Neural crest cell (in vitro differentiated cells): ENCODE measurements at places on chromosomes 3 and 15.

DNA sequence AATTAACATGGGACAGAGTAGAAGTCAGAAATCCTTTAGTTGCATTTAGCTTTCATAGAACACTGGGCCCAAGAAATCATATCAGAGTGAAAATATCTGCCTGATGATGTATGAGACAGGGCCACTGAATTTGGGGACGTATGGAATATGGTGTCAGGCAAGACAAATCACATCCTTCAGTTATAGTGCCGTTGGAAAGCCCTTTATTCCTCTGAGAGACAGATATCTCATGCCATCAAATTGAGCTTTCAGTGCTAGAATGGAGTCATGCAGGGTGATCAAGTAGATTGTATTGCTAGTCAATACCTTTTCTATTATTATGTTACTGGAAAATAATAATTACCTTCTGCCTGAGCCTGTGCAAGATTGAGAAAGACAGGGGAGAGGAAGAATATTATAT is 398.2 kb upstream of the RARB start:
- no peak overlapping the region for H3K27ac ChIP-seq
- no peaks in the 10 kb centered on the region for H3K4me1 ChIP-seq
- no peaks in the 10 kb centered on the region for H3K36me3 ChIP-seq
- no peak for DNase-seq
- no peaks in the 10 kb centered on the region for H3K27me3 ChIP-seq
- H3K4me3 ChIP-seq = no peak overlapping the region

DNA sequence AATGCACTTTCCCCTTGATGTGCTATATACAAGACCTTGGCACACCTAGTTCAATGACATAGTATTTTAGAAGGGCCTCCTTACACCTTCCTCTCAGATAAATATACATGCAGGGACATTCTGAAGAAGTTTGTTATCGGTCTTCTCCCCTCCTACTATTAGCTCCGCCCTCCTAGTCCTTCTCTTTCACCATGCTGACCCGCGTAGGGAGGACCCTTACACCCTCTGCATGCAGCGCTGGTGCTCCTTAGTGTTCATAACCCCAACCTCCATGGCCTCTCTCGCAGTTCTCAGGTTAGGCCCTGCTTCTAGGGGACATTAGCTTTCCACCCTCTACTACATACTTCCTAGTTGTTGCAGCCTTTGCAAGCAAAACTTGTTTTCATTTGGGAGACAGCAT is 146.4 kb downstream of the PGPEP1L start:
- peak overlapping the region; percentile 39 for H3K27ac ChIP-seq
- H3K36me3 ChIP-seq = no peaks in the 10 kb centered on the region
- peak overlapping the region; percentile 5 for H3K4me3 ChIP-seq
- H3K27me3 ChIP-seq = no peaks in the 10 kb centered on the region
- DNase-seq = no peak

DNA sequence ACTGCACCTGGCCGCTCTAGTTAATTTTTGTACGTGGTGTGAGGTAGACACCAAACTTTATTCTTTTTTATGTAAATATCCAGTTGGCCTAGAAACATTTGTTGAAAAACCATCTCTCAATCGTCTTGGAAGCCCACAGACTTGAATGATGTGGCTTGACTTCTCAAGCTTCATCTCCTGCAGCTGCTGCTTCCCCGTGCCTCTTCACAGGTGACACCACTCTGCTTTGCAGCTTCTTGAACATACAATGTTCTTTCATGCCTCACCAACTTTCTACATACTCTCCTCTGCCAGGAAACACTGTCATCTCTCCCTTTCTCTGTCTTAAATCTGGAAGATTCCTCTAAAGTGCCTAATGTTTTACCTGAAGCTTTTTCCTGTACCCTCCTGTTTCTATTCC is 35.6 kb downstream of the MAP6D1 start:
- H3K4me1 ChIP-seq = no peaks in the 10 kb centered on the region
- H3K27me3 ChIP-seq = no peaks in the 10 kb centered on the region
- no peak overlapping the region for H3K4me3 ChIP-seq
- no peak for DNase-seq
- peaks cover 47% of the 10 kb centered on the region for H3K36me3 ChIP-seq

- no peaks in the 10 kb centered on the region for H3K4me1 ChIP-seq
- H3K27ac ChIP-seq = no peak overlapping the region
- no peaks in the 10 kb centered on the region for H3K27me3 ChIP-seq
Measured at GRCh38 chr3:35800960-35801459, 161.7 kb downstream of the ARPP21 start.

GRCh38 chr15:63418811-63419210 is 37.2 kb upstream of the CA12 start:
- H3K36me3 ChIP-seq = no peaks in the 10 kb centered on the region
- no peak overlapping the region for H3K4me3 ChIP-seq
- no peaks in the 10 kb centered on the region for H3K27me3 ChIP-seq

GRCh38 chr15:62722237-62722636 is 320.3 kb upstream of the TPM1 start:
- H3K4me1 ChIP-seq = no peaks in the 10 kb centered on the region
- H3K36me3 ChIP-seq = peaks cover 2% of the 10 kb centered on the region
- no peaks in the 10 kb centered on the region for H3K27me3 ChIP-seq
- H3K27ac ChIP-seq = no peak overlapping the region

- DNase-seq = no peak
- H3K36me3 ChIP-seq = peaks cover 6% of the 10 kb centered on the region
- H3K4me3 ChIP-seq = no peak overlapping the region
- peaks cover 3% of the 10 kb centered on the region for H3K27me3 ChIP-seq
- peaks cover 11% of the 10 kb centered on the region for H3K4me1 ChIP-seq
- H3K27ac ChIP-seq = no peak overlapping the region
Measured at GRCh38 chr3:132382267-132382666, 35.0 kb upstream of the DNAJC13 start.

DNA sequence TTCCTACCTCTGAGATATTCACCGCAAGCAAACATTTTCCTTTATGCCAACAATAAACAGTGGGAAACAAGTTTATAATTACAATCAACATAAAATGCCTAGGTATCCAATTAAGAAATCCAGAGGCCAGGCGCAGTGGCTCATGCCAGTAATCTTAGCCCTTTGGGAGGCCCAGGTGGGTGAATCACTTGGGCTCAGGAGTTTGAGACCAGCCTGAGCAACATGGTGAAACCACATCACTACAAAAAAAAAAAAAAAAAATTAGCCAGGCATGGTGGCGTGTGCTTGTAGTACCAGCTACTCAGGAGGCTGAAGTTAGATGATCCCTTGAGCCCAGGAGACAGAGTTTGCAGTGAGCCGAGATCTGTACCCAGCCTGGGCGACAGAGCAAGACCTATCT is 17.3 kb downstream of the TBC1D2B start:
- DNase-seq = no peak
- no peak overlapping the region for H3K27ac ChIP-seq
- H3K27me3 ChIP-seq = no peaks in the 10 kb centered on the region
- no peak overlapping the region for H3K4me3 ChIP-seq

- no peaks in the 10 kb centered on the region for H3K4me1 ChIP-seq
- H3K27me3 ChIP-seq = no peaks in the 10 kb centered on the region
- no peak overlapping the region for H3K27ac ChIP-seq
- no peaks in the 10 kb centered on the region for H3K36me3 ChIP-seq
- no peak for DNase-seq
Measured at GRCh38 chr15:56667517-56667916, 65.8 kb downstream of the ZNF280D start.

- H3K4me3 ChIP-seq = no peak overlapping the region
- peaks cover 9% of the 10 kb centered on the region for H3K4me1 ChIP-seq
- H3K27me3 ChIP-seq = no peaks in the 10 kb centered on the region
- H3K27ac ChIP-seq = no peak overlapping the region
- H3K36me3 ChIP-seq = no peaks in the 10 kb centered on the region
Measured at GRCh38 chr3:161471211-161471610, 25.4 kb upstream of the OTOL1 start.

- peak overlapping the region; percentile 90 for H3K27ac ChIP-seq
- H3K27me3 ChIP-seq = peaks cover 10% of the 10 kb centered on the region
- no peaks in the 10 kb centered on the region for H3K36me3 ChIP-seq
- H3K4me1 ChIP-seq = peaks cover 47% of the 10 kb centered on the region
- H3K4me3 ChIP-seq = peak overlapping the region; percentile 96
Measured at GRCh38 chr3:43287500-43287873, 1.1 kb downstream of the SNRK start.

GRCh38 chr15:67632261-67632660 is 89.8 kb downstream of the MAP2K5 start:
- DNase-seq = no peak
- H3K4me3 ChIP-seq = no peak overlapping the region
- H3K4me1 ChIP-seq = no peaks in the 10 kb centered on the region
- H3K27ac ChIP-seq = no peak overlapping the region

- no peak overlapping the region for H3K4me3 ChIP-seq
- no peaks in the 10 kb centered on the region for H3K27me3 ChIP-seq
- no peak for DNase-seq
- H3K27ac ChIP-seq = no peak overlapping the region
- H3K4me1 ChIP-seq = peaks cover 4% of the 10 kb centered on the region
- no peaks in the 10 kb centered on the region for H3K36me3 ChIP-seq
Measured at GRCh38 chr3:114558271-114558670, 264.4 kb downstream of the TIGIT start.

- H3K4me3 ChIP-seq = no peak overlapping the region
- H3K36me3 ChIP-seq = peaks cover 7% of the 10 kb centered on the region
- no peak overlapping the region for H3K27ac ChIP-seq
- no peaks in the 10 kb centered on the region for H3K4me1 ChIP-seq
- no peak for DNase-seq
Measured at GRCh38 chr15:100298257-100298656, 43.5 kb downstream of the ADAMTS17 start.

DNA sequence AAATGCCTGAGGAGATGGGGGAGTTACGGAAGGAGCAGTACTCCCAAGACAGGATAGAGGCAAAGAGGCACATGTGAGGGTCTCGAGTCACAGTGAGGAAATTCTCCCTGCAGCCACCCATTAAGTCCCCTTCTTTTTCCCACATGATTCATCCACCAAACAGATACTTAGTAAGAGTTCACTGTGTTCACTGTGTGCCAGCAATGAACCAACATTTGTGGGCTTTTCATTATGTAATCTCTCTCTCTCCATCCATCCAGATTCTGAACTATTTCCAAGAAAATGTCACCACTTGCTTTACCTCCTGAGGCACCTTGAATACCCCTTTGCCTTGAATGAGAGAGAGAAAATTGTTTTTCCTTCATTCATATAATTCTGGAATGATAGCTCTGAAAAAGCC is 24.6 kb upstream of the LRRFIP2 start:
- no peak overlapping the region for H3K4me3 ChIP-seq
- no peak for DNase-seq
- peaks cover 28% of the 10 kb centered on the region for H3K4me1 ChIP-seq
- H3K36me3 ChIP-seq = no peaks in the 10 kb centered on the region
- H3K27me3 ChIP-seq = no peaks in the 10 kb centered on the region

GRCh38 chr3:132352556-132353143 is 35.4 kb downstream of the ACP3 start:
- no peak overlapping the region for H3K27ac ChIP-seq
- H3K4me3 ChIP-seq = no peak overlapping the region
- peaks cover 14% of the 10 kb centered on the region for H3K4me1 ChIP-seq
- no peaks in the 10 kb centered on the region for H3K36me3 ChIP-seq
- peak; percentile 70 for DNase-seq
- peaks cover 2% of the 10 kb centered on the region for H3K27me3 ChIP-seq

- DNase-seq = no peak
- H3K4me3 ChIP-seq = no peak overlapping the region
- H3K4me1 ChIP-seq = peaks cover 3% of the 10 kb centered on the region
- H3K36me3 ChIP-seq = no peaks in the 10 kb centered on the region
- no peaks in the 10 kb centered on the region for H3K27me3 ChIP-seq
- H3K27ac ChIP-seq = no peak overlapping the region
Measured at GRCh38 chr3:30778933-30779332, 115.5 kb downstream of the GADL1 start.

- DNase-seq = no peak
- no peak overlapping the region for H3K4me3 ChIP-seq
- H3K36me3 ChIP-seq = peaks cover 8% of the 10 kb centered on the region
Measured at GRCh38 chr15:97972366-97972765, 11.9 kb downstream of the ARRDC4 start.

GRCh38 chr3:121855555-121855954 is 20.5 kb downstream of the EAF2 start:
- H3K4me1 ChIP-seq = no peaks in the 10 kb centered on the region
- H3K27me3 ChIP-seq = no peaks in the 10 kb centered on the region
- no peak overlapping the region for H3K27ac ChIP-seq
- peaks cover 7% of the 10 kb centered on the region for H3K36me3 ChIP-seq
- H3K4me3 ChIP-seq = no peak overlapping the region
- DNase-seq = no peak

GRCh38 chr3:57956119-57956832 is 51.9 kb upstream of the FLNB start:
- H3K4me3 ChIP-seq = no peak overlapping the region
- H3K27me3 ChIP-seq = no peaks in the 10 kb centered on the region

DNA sequence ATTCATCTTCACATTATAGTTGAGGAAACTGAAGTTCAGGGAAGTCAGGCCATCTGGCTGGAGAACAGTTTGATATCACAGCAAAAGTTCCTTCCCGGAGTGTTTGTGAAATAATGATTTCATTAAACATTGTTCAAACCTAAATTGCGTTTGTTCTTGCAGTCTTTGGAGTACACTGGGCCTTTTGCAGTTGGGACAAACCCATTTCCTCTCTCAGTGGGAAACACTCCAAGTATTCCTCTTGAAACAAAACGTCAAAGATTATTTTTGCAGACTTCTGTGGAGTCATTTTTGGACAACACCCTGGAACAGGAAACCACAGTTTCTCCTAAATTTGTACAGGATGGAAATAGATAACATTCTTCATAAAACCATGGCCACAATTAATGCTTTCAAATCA is 287.5 kb downstream of the PTPRG start:
- H3K36me3 ChIP-seq = no peaks in the 10 kb centered on the region
- no peak overlapping the region for H3K4me3 ChIP-seq
- no peak overlapping the region for H3K27ac ChIP-seq
- no peaks in the 10 kb centered on the region for H3K27me3 ChIP-seq
- DNase-seq = no peak

DNA sequence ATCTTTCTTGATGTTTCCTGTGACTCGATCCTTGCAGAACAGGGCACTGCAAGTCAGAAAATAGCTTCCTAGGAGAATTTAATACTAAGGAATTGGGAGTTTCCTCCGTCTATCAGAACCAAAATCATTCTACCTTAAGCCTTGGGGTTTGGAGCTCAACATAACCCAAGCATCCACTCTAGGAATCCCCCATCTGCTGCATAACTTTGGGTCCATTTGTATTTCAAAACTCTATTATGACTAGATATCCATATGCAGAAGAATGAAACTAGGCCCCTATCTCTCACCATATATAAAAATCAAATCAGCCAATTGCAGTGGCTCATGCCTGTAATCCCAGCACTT is 61.7 kb upstream of the AKAP13 start:
- H3K27me3 ChIP-seq = no peaks in the 10 kb centered on the region
- DNase-seq = no peak
- no peak overlapping the region for H3K27ac ChIP-seq
- peaks cover 23% of the 10 kb centered on the region for H3K4me1 ChIP-seq
- peaks cover 2% of the 10 kb centered on the region for H3K36me3 ChIP-seq

- H3K36me3 ChIP-seq = no peaks in the 10 kb centered on the region
- peaks cover under 1% of the 10 kb centered on the region for H3K27me3 ChIP-seq
- no peak overlapping the region for H3K27ac ChIP-seq
- no peak overlapping the region for H3K4me3 ChIP-seq
- no peak for DNase-seq
Measured at GRCh38 chr15:54014067-54014655, 35.9 kb downstream of the UNC13C start.

GRCh38 chr3:134817297-134817696 is 22.2 kb downstream of the EPHB1 start:
- H3K4me3 ChIP-seq = no peak overlapping the region
- H3K27ac ChIP-seq = no peak overlapping the region
- H3K36me3 ChIP-seq = no peaks in the 10 kb centered on the region
- no peaks in the 10 kb centered on the region for H3K27me3 ChIP-seq
- no peaks in the 10 kb centered on the region for H3K4me1 ChIP-seq
